ENCODE measurements at places on chromosomes 5 and 9.

GRCh38 chr9:133855802-133856521 lies 117.8 kb upstream of the SARDH start:
- no peak for DNase-seq

- no peak for DNase-seq
Measured at GRCh38 chr5:170636801-170637477, 133.1 kb downstream of the KCNIP1 start.

- peak; percentile 14 for DNase-seq
Measured at GRCh38 chr9:10268531-10269485, 344.0 kb downstream of the PTPRD start.

- no peak for DNase-seq
Measured at GRCh38 chr5:74373076-74373475, 267.5 kb downstream of the ENC1 start.

DNA sequence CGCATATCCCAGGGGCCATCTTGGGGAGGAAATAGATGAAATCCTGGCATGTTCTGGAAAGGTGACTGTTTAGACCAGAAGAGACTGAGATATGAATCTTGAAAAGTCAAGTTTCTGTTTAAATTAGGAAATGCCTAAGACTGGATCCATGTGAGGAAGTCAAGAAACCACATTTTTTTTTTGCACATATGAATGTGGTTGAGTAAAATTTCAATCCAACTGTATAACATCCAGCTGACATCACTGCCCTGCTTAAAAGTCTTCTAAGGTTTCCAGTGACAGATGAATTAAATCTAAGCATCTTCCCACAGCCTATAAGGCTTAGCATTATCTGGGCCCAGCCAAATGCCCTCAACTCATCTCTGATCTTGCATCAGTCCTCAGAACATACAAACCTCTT lies 47.7 kb upstream of the TCERG1 start:
- no peak for DNase-seq

DNA sequence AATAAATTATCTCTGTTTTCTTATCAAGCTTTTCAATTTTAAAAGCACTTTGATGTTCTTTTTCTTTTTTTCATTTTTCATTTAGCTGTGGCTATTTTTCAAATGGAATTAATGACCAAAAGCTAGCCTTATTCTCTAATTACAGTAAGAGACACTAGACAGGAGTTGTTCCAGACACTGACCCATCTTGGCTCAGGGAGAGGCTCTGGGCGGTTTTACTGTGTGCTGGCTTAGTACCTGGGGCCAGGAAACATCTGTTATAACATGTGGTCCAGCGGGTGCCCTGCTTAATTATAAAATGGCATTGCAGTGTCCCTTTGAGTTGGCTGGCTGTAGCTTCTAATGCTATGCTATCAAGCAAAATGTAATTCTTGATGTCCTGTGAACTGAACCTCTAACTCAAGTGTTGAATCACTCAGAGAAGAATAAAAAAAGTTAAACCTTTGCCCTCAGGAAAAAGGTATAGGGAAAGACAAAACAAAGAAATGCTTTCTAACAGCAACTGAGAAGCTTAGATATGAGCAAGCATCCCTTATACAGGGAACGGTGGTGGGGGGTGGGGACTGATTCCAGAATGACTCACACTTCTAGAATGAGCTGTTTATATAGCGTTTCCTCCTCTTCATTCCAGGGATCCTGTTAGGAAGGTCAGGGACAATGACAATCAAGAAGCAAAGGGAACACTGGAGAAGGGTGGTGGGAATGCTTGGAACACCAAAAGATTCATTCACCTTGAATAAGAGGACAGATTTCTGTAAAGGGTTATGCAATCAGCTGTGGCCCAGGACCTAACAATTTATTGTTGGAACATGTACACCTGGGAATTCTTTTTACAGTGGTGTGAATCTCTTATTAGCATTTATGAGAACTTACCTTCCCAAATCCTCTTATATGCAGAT lies 58.7 kb upstream of the NFIB start:
- DNase-seq = no peak

- no peak for DNase-seq
Measured at GRCh38 chr9:129322641-129323375, 144.7 kb upstream of the IER5L start.

DNA sequence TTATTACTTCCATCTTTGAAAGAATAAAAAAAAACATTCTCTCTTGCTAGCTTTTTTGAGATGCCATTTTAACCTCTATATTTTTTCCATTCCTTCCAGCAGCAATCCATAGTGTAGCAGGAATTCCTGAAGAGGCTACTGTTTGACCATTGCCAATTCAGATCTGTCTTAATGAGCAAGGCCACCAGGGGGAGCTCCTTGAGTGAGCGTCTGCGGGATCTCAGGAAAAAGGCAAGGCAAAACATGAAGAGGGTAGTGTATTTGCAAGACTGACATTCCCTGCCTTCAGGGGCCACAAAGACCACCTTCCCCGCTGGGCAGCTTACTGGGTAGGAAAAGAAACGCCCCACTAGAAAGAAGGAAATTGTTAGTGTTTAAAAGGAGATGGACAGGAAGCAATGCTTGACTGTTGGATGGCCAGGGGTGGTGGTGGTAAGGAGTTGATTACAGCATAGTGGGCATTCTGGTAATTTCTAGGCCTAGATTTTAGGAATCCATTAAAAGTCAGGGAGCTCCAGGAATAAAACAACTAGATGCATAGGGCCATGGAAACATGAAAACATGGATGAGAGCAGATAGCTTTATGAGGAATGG lies 206.6 kb upstream of the HAPLN1 start:
- DNase-seq = no peak

DNA sequence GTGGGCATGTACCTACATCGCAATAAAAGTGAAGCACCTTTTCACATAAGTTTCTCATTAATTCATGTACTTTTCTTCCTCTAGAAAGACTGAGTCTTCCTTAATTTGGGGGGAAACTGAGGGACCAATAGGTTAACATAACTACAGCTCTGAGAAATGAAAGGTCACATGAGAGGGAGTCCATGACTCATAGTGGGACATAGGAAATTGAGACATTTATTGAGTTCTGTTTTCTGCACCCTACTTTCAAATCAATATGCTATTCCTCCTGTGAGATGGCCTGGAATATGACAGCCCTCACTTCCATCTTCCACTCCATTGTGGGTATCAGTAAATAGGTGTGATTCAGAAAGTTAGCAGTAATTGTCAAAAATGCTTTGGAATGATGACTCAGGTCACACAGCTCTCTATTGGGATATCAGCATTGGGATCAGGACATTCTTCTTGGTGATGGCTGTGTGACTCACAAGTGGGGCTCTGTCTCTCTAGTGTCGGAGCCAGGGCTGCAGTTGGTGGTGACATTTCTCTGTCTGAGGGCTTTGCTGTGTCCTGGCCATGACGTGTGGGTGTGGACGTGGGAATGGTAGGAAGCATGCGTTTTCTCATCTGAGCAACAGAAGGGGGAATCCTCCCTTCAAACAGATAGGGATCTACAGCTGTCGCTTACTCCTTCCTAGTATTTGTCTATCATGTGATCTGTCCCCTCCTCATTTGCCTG lies 125.0 kb downstream of the TRIO start:
- DNase-seq = no peak

DNA sequence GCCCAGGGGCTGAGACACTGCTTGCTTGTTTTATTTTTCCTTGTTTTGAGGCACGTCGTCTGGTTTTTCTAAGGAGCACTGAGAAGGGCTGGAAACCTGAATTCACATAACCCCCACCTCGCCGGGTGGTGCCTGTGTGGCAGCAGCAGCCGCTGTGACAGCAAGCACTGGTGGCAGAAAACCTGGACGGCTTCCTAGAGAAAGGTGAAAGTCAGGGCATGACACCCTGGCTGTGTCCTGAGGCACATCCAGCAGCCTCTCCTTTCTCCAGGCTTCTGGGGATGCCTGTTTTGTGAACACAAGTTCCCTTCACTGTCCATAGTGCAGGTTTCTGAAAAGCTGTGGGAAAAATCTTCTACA lies 29.2 kb downstream of the MRPL36 start:
- DNase-seq = no peak

- no peak for DNase-seq
Measured at GRCh38 chr5:88782571-88782970, 100.4 kb downstream of the MEF2C start.
